Esophagus squamous epithelium (tissue), 5 donors: ENCODE measurements at places on chromosomes 12 and 14.

- no peak for DNase-seq
Measured at GRCh38 chr12:43336962-43337555, 214.9 kb downstream of the ADAMTS20 start.

- no peak for DNase-seq
Measured at GRCh38 chr12:57237932-57238853, 8.7 kb downstream of the SHMT2 start.

GRCh38 chr12:65868133-65868705 lies 43.9 kb downstream of the HMGA2 start:
- no peak for DNase-seq

- no peak for DNase-seq
Measured at GRCh38 chr12:24850496-24850895, 98.4 kb downstream of the BCAT1 start.

DNA sequence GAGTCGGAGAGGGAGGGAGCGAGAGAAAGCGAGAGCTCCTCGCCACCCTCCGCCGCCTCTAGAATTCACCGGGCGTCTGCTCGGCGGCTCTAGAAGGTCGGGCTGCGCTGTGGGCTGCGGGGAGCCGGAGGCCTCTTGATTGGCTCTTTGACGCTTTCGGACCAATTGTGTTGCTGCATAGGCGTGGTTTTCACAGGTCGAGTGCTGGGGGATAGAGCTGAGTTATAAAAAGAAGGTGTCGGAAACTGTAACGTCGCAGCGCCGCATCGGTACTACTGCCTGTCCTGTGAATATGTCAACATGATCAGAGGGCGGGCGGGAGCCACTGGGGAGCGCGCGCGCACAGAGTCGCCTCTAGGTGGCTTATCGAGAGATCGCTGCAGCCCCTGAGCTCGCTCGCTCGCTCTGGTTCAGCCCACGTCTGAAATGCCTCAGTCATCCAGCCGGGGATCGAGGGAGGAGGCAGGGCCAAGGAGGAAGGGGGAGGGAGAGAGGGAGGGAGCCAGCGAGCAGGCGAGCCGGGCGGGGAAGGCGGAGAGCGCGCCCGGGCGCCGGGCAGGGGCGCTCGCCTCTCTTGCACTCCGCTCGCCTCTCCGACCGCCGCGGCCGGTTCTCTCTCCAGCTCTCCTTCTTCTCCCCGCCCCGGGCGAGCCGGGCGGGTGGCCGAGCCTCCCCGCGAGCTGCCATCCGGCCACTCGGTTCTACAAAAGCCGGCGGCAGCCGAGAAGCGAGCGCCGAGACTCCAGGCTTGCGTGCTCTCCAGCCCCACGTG lies at the start of gene TBX3:
Gene TBX3 (minus strand): TSS at position 78 of the 772 bp plus-strand sequence. CDS start 975 bp downstream, outside the sequence.
- DNase-seq: peak; percentile 21

GRCh38 chr12:67524861-67525616 lies 123.5 kb upstream of the DYRK2 start:
- no peak for DNase-seq

- DNase-seq: no peak
Measured at GRCh38 chr12:26621932-26622331, 211.1 kb downstream of the ITPR2 start.

DNA sequence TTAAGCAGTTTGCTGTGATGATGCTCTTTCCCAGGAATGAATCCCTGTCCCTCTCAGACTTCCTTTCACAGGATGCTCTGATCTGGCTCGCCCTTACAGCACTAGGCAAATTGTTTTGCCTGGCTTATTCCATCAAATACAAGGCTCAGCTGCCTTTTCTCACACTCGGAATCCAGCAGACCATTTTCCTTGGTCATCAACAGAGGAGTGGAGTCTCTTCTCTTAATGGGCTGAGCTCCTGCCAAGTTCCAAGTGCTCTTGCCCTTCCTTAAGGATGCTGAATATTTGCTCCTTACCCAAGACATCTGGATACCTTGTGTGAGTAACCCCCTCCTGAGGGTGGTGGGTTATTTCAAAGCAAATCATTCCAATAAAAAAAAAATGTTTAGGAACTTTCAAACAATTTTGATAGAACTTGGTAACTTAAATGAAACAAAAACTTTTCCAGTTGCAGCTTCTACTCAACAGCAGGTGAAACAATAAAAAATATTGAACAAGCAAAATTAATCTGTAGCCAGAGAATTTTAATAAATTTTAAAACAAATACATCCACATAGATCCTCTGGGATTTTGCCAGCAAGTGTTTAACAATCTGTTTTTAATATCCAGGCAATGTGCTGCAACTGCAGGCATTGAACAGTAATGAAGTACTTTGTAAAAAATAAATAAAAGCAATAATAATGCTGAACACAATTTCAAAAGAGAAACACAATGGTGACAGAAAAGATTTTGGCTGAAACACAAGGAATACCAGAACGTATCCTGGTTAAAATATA lies 264.0 kb upstream of the FAR2 start:
- DNase-seq: no peak

- DNase-seq: no peak
Measured at GRCh38 chr14:28059254-28059653, 707.3 kb upstream of the FOXG1 start.

GRCh38 chr12:111121840-111122239 lies 201.5 kb upstream of the MYL2 start:
- no peak for DNase-seq

- no peak for DNase-seq
Measured at GRCh38 chr14:22870811-22871223, 723 bp upstream of the LRP10 start.

- no peak for DNase-seq
Measured at GRCh38 chr14:20278414-20278813, 27.3 kb downstream of the TTC5 start.

- DNase-seq: no peak
Measured at GRCh38 chr12:57614178-57614947, 3.1 kb downstream of the ARHGEF25 start.

- no peak for DNase-seq
Measured at GRCh38 chr12:32454866-32455265, 55.5 kb downstream of the FGD4 start.

GRCh38 chr12:59733200-59733599 lies 137.4 kb downstream of the SLC16A7 start:
- DNase-seq: no peak

DNA sequence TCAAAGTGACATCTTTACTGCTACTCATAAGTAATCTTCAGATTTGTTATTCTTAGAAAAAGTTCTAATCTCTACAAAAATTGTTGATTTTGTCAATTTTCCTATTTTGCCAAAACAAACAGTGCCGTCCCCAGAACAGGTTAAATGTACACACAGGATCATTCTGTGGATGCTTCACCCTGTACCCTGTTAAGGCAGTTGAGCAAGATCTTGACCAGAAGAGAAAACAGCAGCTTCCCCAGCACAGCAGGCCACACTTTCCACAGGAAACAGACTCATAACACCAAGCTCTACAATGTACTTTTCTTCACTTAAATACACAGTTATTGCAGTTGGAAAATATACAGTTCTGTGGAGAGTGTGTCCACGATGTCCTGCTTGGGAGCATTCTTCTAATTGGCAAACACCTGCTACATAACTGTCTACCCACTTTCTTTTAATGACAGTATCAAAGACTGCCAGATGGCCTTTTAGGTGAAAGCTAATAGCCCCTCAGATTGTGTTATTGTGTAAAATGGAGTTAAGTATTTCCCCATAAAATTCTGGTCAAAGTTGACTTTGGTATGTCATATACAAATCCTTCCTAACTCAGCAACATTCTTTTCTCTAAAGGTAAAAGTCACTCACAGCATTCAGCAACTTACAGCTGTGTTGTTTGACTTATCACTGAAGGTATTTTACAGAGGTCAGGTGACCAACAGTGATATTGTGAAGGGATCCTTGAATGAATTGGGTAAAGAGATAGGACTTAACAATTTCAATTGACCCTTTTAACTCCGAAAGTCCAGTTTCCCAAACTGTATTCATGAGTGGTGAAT lies 77.0 kb downstream of the SEC23A start:
- DNase-seq: no peak

DNA sequence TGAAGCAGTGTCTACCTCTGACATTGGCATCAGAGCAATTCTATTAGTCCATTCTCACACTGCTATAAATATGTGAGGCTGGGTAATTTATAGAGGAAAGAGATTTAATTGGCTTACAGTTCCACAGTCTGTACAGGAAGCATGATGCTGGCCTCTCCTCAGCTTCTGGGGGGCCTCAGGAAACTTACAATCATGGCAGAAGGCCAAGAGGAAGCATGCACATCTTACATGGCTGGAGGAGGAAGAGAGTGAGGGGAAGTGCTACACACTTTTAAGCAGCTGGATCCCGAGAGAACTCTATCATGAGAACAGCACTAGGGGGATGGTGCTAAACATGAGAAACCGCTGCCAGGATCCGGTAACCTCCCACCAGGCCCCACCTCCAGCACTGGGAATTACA lies 25.7 kb upstream of the SEL1L start:
- DNase-seq: no peak

- no peak for DNase-seq
Measured at GRCh38 chr12:3744229-3744901, 8.5 kb downstream of the CRACR2A start.

DNA sequence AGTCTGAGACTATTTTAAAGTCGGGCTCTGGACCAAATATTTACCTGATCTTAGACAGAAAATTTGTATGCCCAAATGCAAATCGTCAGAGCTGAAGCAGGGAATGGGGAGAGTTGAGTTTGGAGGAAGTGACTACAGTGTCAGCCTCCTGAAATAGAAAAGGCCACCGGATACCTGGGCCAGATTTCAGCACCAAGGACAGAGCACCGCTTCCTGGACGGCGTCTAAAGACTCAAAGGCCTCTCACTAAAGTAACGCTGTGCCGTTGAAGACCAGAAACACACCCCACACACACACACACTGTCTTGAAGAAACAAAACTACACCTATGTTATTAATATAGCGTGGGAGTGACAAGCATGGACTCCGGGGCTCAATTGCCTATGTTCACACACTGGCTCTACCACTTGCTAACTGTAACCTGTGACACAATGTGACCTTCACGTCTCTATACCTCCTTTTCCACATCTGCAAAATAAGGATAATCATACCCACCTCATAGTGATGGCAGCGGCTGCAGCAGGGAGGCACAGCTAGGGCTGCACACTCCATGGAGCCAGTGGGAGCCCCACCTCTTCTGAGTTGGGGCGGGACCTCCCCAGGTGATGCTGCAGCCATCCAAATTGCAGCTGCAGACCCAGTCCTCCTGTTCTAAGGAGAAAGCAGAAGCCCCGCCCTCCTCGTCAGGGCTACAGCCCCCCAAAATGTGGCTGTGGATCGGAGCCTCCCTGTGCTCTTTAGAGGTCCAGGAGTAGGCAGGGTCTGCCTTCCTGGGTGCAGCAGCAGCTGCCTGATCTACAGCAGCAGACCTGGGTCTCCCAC lies 35.6 kb downstream of the KRT76 start:
- DNase-seq: no peak

GRCh38 chr12:50117057-50117622 lies 5.1 kb downstream of the COX14 start:
- DNase-seq: no peak

GRCh38 chr12:1523558-1524050 lies 70.8 kb downstream of the FBXL14 start:
- DNase-seq: no peak

DNA sequence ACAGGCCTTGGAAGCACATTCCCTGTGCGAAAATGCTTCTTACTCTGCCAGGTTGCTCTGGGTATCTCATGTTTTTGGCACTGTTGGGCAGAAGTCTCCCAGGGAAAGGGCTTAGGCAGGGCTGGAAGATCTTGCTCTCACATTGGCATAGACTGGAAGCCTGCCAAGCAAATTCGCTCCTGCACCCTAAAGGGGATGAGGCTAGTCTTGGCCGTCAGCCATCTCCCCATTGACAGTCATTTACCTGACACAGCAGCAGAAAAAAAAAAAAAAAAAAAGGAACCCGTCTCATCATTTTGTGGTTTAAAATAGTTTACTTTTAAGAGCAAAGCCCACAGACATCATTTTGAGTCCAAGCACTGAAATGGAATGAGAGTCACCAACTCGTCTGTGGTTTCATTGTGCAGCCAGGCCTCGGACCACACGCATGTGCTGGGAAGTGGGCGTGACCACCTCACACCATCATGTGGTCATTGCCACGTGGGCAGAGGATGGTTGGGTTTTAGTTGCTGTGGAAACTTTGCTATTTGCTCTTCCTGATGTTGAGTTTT lies 84.8 kb downstream of the NRXN3 start:
- DNase-seq: no peak

GRCh38 chr12:68378872-68379606 lies 46.9 kb upstream of the MDM1 start:
- no peak for DNase-seq

DNA sequence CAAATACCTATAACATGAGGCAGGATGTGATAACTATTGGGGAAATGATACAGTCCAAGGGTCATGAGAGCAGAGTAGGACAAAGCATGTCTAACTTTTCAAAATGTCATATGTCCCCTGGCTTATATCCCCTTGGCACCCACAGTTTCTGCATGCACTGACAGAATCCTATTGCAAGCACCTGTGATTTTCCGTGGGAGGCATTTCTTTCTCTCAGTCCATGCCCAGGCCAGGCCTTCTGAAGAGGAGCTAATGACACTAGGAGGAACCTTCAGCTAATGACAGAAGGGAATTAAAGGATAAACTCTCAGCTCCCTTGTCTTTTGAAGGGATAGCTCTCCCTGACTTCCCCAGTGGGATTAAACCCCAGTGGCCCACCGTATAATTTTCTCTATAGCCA lies 249.2 kb downstream of the TTC6 start:
- DNase-seq: no peak

DNA sequence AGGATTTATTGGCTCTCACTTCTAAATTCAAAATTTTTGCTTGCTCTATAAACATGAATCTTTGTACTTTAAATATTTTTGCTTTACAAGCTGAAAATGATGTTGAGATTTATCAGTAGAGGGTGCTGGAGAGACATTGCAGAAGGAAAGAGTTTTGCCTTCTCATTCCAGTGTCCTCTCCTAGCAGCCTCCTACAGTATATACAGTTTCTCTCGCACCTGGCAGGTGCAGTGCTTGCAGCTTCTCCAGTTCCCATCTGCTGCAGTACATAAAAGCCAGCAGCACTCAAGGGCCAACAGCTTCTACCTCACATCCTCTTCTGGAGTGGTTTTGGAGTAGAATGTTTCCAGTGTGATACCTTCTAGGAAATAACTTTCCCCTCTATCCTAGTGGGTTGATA lies 601.8 kb upstream of the ATXN7L3B start:
- DNase-seq: no peak

DNA sequence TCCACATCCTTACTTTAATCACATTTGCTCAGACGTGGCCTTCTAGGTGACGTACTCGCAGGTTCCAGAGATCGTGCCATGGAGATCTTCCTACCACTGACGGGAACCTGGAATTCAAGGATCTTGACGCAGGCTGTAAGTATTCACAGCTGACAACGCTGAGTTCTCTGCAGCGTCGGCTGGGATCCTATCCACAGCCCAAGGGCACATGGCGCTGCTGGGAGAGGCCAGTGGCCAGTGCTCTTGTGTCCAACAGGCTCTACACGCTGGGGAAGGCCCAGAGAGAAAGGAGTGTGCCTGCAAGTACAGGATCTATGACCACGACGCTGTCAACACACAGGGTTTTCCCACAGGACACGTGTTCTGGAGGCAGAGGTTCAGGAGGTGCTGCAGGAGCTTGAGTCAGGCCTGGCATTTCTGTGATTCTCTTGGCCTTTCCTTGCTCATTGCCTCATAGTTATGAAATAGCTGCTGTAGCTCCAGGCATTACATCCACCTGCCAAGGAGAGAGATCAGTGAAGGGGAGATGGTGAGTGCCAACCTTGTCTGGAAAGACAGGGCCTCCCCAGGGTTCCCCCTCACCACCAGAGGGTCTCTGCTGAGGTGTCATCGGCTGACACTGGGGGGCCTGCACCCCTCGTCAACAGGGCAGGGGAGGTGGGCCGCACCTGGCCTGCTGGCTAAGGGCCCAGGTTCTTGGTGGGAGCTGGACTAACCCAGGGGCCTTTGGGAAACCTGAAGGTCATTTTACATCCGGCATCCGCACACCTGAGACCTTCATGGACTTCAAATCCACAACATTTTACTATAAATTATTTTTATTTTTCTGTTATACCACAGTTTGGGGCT lies 21.3 kb downstream of the LRCOL1 start:
- DNase-seq: no peak
